ENCODE measurements at places on chromosomes 1 and 21.
A peak's percentile ranks its signal among the peaks of the same experiment; 100 is the strongest.

DNA sequence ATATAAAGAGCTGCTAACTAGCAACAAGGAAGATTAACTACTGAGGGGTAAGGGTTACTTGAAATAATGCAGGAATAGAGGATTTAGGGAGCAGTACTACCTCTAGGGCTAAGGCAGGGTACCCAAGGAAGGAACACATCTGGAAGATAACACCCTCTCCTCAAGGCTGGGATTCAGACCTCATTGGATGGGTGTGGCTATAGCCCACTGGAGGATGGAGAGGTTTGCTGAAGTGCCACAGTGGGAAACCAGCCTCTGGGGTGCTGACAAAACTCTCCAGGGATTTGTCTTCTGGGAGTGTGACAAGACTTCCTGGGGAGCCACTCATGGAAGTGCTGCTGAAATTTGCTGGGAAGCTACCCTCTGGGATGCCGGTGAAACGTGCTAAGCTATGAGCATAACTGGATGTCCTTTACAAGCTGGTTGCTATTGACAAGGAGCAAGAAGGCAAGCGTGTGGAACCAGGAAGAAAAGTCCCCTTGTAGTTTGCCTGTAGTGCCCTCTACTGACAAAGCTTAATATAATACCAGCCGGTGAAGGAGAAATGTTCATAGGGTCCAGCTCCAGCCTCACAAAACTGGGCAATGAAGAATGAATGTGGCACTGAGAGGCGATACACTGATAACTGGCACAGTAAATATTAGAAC, 122.8 kb upstream of the USP24 start:
- no peak for DNase-seq

DNA sequence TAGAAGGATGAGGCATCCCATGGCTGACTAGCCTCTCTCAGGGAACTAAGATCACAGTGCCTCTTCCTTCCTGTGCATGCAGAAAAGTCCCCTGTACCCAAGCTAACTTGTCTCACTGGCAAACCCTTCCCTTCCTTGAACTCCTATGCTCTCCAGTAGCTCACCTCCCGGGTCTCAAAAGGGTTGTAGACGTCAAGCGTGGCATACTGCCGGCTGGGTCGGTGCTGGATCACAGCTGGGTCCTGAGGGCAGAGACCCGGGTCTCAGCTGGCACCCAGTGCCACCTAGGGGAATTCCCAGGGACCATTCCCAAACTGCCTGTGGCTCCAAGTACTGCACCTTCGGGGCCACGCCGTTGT, 688 bp downstream of the SCAMP3 start:
- DNase-seq = no peak

- no peak for DNase-seq
Observed at GRCh38 chr1:112805155-112805853, 90.2 kb upstream of the PPM1J start.

- DNase-seq = peak; percentile 15
Observed at GRCh38 chr1:42747125-42747524, 7.1 kb upstream of the CLDN19 start.

DNA sequence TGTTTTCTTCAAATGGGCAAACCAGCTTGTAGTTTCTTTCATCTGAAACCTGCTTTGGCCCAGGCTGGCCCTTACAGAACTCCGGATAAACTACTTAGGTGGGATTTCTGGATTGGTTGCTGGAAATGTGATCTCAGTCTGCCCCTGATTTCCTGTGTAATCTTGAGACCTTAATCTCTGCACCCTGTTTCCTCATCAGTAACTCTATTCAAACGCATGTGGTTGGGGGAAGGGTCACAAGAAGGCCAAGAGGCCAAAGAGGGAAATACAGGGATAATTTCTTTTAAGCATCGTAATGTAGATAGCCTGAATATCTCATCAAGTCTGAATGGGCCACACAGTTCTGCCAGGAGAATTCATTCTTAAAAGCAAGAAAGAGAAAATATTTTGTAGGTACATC, 483.6 kb downstream of the LTN1 start:
- no peak for DNase-seq

- DNase-seq = no peak
Observed at GRCh38 chr21:31612894-31613785, 46.4 kb upstream of the SOD1 start.

- no peak for DNase-seq
Observed at GRCh38 chr1:182575540-182576149, 13.4 kb downstream of the RNASEL start.

DNA sequence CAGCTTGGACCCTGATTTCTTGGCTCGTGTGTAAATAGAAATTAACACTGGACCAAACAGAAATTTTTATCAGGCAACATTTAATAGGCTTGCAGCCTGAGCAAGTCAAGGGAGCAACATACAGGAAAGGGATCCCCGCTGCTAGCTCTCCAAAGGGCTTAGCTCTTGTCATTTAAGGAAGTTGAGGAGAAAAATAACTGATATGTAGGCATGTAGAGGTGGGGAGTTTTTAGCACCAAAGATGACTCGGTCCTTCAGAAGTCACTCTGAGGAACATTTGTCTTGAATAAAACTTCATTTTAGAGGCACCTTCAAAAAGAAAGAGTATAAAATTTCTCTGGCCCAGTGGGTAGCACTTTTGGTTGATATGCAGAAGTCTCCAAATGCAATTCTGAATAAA, 27.1 kb downstream of the GBP2 start:
- no peak for DNase-seq

DNA sequence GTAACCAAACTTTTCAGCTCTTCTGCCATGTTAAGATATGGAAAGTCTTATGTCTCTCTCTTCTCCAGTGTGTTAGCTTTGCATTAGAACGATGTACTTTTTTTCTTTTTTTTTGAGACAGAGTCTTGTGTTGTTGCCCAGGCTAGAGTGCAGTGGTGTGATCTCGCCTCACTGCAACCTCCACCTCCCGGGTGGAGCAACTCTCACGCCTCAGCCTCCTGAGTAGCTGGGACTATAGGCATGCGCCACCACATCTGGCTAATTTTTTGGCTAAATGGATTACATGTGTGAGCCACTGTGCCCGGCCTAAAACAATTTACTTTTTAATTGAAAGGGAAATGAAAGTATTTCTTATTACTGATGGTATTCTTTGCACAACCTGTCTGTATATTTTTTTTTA, 35.8 kb downstream of the SPEN start:
- DNase-seq = no peak

DNA sequence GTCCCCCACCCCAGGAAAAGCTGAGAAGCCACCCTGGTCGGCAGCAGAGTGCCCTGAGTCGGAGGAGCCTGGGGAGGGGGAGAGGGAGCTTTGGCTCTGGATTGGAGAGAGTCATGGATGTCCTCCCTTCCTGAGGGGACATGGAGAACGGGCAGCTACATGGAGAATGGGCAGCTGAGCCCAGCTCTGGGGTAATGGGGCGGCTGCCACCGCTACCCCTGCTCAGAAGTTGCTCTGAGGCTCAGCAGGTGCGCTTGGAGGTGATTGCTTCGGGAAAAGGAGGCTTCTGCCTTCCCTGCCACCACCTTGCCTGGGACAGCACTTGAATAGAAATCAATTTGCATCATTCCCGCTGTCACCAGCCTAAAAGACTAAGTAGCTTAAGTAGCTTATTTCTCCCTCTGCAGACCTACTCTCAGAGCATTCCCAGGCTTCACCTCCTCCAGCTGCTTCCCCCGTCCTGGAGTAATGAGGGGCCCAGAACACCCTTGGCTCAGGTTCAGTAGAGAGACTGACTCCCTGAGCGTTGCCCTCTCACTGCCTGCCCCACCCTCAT, 8.3 kb downstream of the DISP3 start:
- DNase-seq = no peak

- no peak for DNase-seq
Observed at GRCh38 chr21:40797410-40797809, 49.5 kb downstream of the DSCAM start.

DNA sequence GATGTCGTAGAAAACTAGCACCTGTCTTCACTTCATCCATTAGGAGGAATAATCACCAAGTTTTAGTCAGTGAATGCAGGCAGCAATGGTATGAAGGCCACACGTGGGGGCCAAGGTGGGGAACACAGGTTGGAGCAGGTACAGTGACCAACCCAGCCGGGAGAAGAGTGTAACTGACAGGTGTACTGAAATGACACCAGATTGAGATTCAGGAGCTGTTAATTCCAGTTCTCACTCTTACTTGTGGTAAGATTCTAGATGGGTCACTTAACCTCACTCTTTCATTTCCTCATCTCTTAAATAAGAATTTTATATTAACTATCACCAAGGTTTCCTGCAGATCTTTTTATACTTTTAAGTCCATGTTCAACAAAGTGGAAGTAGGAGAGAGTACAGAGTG, 206.2 kb upstream of the PTBP2 start:
- no peak for DNase-seq

- DNase-seq = no peak
Observed at GRCh38 chr1:44045064-44045463, 13.8 kb upstream of the SLC6A9 start.

DNA sequence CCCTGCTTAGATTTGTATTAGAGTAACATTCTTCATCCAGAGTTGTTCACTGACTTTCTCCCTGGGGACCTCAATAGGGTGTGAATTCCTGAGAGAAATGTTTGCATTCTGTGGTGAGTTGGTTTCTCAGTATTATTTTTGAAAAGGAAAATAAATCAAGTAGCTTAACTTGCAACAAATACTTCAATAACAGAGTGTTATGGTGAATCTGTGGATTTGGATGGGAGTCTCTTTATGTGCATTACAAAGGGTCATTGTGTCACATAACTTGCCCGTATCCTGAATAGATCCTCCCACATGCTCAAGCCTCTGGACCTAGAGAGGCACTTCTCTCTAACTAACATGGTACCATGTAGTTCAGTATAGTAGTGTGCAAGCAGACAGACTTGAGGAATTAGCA, 68.4 kb upstream of the IPO9 start:
- no peak for DNase-seq

GRCh38 chr1:155019377-155020245, 14.0 kb downstream of the DCST2 start:
- no peak for DNase-seq

DNA sequence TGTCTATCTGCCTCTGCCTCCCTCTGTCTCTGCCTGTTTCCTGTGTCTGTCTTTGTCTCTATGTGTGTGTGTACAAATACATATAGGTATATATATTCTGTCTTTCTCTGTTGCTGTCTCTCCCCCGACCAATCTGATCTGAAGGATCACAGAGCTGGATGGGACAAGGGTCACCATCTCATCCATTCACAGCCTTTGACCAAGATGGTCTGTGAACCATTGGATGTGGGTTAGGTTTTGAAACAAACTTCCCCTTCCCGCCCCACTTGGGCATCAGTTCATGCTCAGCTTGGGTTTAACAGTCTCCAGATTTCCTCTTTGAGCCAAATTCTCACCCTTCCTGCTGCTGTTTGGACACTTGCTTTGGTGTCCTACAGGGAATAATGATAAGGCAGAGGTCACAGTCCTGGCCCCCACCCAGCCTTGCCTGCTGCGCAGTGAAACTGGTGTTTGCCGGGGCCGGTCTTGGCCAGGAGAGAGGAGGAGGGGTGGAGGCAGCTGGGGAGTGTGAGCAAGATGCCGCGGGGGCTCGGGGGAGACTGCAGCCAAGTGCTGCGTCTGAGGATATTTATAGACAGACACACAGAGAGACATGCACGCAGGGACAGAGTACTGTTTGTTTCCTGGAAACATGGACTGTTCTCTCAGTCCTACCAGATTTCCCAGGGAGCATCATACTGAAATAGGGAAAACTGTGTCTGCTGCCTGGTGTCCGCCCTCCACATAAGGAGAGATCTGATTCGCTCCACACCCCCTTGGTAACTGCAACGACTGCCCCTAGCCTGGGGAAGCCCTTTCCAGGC, 27.0 kb upstream of the BTG2 start:
- no peak for DNase-seq

- DNase-seq = no peak
Observed at GRCh38 chr1:230639714-230640209, 2.5 kb upstream of the COG2 start.

GRCh38 chr1:21495225-21495820, 13.9 kb upstream of the ALPL start:
- DNase-seq = no peak

GRCh38 chr1:191366686-191367085, 791.6 kb upstream of the RGS18 start:
- no peak for DNase-seq

- DNase-seq = no peak
Observed at GRCh38 chr1:205359771-205360565, 3.2 kb upstream of the KLHDC8A start.

GRCh38 chr1:41366455-41367287, 5.4 kb downstream of the FOXO6 start:
- no peak for DNase-seq

GRCh38 chr1:247415423-247416361, at the start of gene NLRP3:
NLRP3 (plus strand) TSS chr1:247416173; CDS start chr1:247418801, 2,628 bp downstream.
- no peak for DNase-seq

DNA sequence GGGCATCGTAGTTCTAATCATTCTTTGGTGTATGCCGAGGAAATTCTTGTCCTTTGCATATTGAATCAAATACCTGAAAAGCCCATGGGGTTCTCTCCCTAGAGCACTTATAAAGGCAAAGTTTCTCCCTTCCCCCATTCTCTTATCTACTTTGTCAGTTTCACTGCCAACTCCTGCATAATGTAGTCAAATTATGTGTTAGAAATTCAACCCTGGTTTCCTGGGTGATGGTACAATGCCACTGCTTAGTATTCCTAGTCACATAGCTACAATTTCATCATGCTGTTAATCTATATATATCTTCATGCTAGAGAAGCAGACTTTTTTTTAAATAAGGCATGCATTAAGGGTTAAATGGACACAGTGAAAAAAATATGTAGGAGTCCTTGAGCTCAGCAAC, 119.0 kb downstream of the PDE4B start:
- no peak for DNase-seq

DNA sequence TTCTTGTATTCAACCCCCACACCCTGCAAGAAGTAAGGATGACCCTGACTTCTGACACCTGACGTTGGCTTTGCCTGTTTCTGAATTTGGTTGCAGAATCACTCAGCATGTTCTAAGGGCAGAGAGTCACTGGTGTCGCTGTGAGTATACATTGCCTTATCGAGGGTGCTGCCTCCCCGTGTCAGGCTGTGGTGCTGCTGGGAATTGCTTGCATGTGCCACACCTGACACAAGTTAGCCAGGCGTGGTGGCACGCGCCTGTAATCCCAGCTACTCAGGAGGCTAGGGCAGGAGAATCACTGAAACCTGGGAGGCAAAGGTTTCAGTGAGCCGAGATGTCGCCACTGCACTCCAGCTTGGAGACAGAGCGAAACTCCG, 45.9 kb downstream of the WDR4 start:
- DNase-seq = peak; percentile 16

GRCh38 chr1:28326515-28326914, 2.3 kb upstream of the MED18 start:
- no peak for DNase-seq

DNA sequence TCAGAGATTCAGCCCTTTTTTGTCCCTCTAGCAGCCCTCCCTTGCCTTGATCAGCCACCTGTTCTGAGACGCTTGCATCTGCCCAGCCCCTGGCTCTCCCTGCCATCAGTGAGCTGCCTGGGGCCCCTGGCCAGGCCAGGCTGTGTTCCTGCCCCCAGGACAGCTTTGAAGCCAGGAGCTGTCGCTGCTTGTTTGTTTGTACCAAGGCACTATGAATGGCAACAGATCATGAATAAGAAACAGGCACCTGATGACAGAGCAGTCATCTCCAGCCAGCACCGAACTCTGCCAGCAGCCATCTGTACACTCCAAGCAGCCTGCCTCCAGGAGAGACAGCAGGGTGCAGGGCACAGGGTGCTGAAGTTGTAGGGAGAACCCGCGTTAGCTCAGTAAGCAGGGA, 8.1 kb upstream of the VWA5B1 start:
- DNase-seq = no peak

All from activated CD4-positive, CD25-positive, alpha-beta regulatory T cell treated with anti-CD3 and anti-CD28 coated beads, Interleukin-2, amount 50 U/mL, for 16 hours (primary cell).